ENCODE measurements at places on chromosomes 16 and 17. TPM values are rescaled to one million over a fixed set of nuclear protein-coding genes. Genes with fewer than 3 reads are reported as not detected.

Gene NPIPA3
- 0.82 TPM for total RNA-seq

Gene BEAN1
- total RNA-seq, result not detected

Gene BANP
- total RNA-seq, result 26.8 TPM

Gene MFSD11
- total RNA-seq, result 19.8 TPM

Gene ATXN2L
- total RNA-seq, result 260 TPM

Gene ENO3
- total RNA-seq, result 31.5 TPM

Gene FASN
- total RNA-seq, result 302 TPM

Gene OR4D1
- 0.08 TPM for total RNA-seq

Gene HIRIP3
- total RNA-seq, result 46.2 TPM

Gene MRPS23
- total RNA-seq, result 88.4 TPM

Gene NUDT7
- 4.6 TPM for total RNA-seq

Gene HOXB13
- total RNA-seq, result not detected

Gene ARHGAP44
- total RNA-seq, result 0.06 TPM

Gene CNTNAP1
- 2.9 TPM for total RNA-seq

Gene CTRB2
- total RNA-seq, result not detected

Gene FLCN
- total RNA-seq, result 25.7 TPM

Gene CHAD
- total RNA-seq, result not detected

Gene C17orf78
- total RNA-seq, result not detected

Gene KRTAP9-2
- total RNA-seq, result not detected

Gene HSPB9
- total RNA-seq, result 0.13 TPM

Gene ZG16B
- total RNA-seq, result 0.71 TPM

Gene ABCC11
- 0.17 TPM for total RNA-seq

Gene ABCC12
- not detected for total RNA-seq

Gene PHKG2
- total RNA-seq, result 34.7 TPM

Gene SDR42E1
- total RNA-seq, result 11.2 TPM

Gene ARL5C
- total RNA-seq, result not detected

Gene PLLP
- 0.38 TPM for total RNA-seq

Gene C16orf46
- 0.51 TPM for total RNA-seq

Gene GCGR
- not detected for total RNA-seq

Gene PGS1
- total RNA-seq, result 54.3 TPM

Gene FAM20A
- total RNA-seq, result not detected

Gene TEKT3
- not detected for total RNA-seq

Gene KRTAP4-4
- not detected for total RNA-seq

Gene PRMT7
- total RNA-seq, result 62.9 TPM

Gene TMEM88
- 4.6 TPM for total RNA-seq

Gene GNG13
- not detected for total RNA-seq

Gene HAS3
- total RNA-seq, result 0.23 TPM

Gene ICAM2
- 74.0 TPM for total RNA-seq

Gene KRTAP4-3
- not detected for total RNA-seq

Gene TPSB2
- not detected for total RNA-seq

Gene EXOC3L1
- 0.19 TPM for total RNA-seq

Gene CACNG1
- not detected for total RNA-seq

Gene PMFBP1
- total RNA-seq, result 0.73 TPM

Gene C17orf67
- 3.3 TPM for total RNA-seq

Gene SKAP1
- total RNA-seq, result 52.8 TPM

Gene MYH1
- total RNA-seq, result not detected

Gene FOXN1
- not detected for total RNA-seq
